ENCODE measurements at places on chromosomes 2 and 18.

DNA sequence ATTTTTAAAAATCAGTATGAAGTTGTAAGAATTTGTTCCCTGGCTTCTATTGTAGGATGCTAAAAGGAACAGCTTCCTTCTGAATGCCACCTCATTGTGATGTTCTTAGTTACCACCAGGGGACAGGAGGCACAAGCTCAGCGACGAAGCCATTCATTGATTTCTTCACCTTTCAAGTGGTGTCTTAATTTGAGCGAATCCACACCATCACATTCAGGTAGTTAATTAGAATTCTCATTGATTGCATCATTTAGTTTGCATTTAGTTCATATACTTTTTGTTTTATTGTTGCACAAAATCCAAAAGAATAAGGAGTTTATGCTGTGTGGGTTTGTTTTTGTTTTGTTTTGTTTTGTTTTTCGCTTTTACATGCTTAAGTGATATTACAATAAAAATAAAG lies 23.1 kb downstream of the CYP27C1 start:
- DNase-seq: no peak

- no peak for DNase-seq
Observed at GRCh38 chr2:32212295-32212694, 46.6 kb downstream of the SLC30A6 start.

DNA sequence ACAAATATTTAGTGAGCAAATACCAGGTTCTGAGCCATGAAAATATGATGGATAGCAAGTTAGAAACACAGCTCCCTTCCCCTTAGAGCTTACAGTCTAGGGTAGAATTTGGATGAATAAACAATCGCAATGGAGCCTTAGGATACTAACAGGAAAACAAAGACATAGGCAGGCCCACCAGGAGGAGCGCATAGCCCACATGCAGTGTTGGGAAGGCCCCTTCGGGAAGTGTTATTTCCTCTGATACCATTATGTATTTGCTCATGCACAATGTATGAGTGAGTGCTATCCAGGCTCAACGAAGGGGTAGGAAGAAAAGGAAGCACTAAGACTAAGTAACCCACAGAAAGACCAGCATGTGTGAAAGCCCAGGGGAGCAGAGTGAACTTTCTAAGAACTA lies 54.0 kb downstream of the RAB27B start:
- DNase-seq: no peak

GRCh38 chr18:8261651-8262091 lies 347.6 kb upstream of the RAB12 start:
- no peak for DNase-seq

DNA sequence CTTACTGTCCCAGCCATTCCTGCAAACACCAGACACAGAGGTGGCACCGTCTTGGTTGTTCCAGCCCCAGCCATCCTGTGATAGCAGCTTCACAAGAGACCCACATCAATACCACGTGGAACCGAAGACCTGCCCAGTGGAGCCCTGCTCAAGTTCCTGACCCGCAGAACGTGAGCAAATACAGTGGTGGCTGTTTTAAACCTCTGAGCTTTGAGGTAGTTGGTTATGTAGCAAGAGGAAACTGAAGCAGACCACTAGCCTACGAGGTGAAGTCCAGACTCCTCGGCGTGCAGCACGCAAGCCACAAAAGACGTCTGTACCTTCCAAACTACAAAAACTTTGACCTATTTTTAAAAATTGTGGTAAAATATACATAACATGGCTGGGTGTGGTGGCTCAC lies 96.1 kb upstream of the ODC1 start:
- DNase-seq: no peak

DNA sequence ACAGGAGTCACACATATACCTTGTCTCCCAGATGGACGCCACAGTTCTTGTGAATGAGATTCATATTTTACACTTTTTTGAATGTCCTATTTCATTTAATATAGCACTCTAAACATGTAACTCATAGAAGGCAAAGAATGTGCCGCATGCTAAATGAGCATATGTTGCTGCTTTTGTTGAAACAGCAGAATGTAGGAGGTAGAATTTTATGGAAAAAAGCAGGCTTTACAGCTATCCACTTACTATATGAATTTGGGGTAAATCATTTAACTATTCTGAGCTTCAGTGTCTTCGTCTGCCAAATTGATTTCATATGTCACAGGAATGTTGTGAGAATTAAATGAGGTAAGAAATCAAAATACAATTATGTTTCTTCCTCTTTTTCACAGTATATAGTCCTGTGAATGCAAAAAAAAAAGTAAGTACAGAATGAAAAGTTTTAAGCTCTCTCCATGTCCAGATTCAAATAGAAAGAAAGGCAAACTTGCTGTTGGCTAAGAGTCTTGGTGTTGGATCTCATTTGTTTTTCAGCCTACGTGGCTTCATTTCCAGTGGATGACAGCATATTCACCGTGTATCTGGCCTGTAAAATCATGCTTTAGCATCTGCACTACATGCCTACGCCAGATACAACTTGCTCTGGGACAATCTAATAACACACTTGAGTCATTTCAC lies 154.7 kb upstream of the CNTNAP5 start:
- no peak for DNase-seq

DNA sequence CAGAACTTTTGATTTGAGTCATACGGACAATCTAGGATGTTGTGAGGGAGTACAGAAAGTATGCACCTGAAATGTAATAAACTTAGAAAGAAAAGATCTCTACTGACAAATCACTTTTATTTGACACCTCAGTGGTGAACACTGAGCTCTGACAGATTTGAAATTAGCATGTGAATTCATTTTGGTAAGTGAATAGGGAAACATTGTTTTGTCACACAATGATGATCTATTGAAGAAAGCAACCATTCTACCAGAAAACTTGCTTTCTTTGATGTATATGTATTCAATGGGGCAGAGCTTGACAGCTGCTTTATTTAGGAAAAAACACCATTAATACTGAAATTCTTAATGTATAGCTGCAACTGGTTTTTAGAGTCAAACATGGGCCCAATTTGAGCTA lies 500.5 kb downstream of the CCDC85A start:
- DNase-seq: no peak

DNA sequence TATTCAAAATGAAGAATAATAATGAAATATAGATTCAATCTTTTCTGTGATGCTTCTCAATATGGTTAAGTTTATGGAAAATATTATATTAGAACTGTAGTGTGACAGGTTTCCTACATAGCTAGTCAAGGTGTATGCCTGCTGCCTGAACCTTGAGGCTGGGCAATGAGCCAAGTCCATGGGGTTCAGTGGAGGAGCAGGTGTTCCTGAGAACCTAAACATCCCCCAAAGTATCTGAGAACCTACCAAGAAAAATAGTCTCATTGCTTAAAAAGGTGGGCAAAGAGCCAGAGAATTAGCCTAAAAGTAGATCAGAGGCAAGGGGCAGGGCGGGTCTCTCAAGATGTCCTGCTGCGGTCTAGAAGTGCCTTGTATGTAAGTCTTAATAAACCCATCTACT lies 185.9 kb upstream of the SPHKAP start:
- DNase-seq: no peak

DNA sequence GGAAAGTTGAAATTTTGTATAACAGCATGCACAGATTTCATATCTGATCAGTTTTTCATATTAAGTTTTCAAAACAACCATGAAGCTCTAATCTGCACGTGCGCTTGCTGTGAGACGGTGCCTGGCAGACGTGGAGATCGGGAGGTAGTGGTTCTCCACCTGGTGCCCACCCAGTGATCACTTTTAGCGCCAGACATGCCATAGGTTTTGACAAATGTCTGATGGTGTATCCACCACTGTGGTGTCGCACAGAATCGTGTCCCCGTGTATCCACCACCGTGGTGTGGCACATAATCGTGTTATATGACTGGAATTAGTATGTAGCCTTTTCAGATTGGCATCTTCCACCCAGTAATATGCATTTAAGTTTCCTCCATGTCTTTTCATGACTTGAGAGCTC lies 40.9 kb upstream of the KCNG2 start:
- DNase-seq: no peak

GRCh38 chr2:231185050-231185725 lies 13.2 kb upstream of the ARMC9 start:
- DNase-seq: no peak

DNA sequence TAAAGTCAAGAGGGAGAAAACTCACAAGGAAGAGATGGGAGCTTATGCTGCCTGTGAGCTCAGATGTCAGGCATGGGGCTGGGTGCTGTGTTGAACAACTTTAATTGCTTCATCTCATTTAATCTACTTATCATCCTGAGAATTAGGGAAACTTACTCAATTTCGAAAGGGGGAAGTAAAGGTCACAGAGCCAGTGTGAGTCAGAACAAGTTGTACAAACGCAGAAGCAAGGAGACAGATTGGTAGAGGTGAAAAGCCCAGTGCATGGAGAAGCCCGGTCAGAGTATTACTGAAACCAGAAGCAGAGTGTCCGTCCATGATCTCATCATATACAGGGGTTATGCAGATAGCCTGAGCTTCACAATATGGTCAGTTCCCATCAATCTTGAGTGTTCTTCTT lies 281.1 kb upstream of the POU3F3 start:
- DNase-seq: no peak

DNA sequence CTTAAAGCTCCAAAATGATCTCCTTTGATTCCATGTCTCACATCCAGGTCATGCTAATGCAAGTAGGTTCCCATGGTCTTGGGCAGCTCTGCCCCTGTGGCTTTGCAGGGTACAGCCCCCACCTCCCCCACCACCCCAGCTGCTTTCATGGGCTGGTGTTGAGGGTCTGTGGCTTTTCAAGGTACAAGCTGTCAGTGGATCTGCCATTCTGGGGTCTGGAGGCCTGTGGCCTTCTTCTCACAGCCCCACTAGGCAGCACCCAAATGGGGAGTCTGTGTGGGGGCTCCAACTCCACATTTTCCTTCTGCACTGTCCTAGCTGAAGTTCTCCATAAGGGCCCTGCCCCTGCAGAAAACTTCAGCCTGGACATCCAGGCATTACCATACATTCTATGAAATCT lies 19.0 kb downstream of the SLC9A4 start:
- DNase-seq: no peak

DNA sequence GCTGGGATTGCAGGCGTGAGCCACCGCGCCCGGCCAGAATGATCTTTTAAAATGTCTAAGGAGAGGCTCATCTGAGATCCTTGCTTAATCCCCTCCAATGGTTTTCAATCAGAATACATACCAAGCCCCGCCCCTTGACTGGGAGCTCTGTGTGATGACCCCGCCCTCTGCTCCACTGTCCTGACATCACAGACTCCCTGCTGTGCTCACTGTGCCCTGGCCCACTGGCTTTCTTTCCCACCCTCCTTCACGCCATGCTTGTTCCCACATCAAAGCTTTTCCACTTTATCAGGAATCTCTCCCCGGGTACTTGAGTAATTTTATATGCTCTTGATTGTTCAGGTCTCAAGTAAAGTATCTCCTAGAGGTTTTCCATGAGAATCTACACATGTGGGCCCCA lies 762.3 kb upstream of the ID2 start:
- no peak for DNase-seq

DNA sequence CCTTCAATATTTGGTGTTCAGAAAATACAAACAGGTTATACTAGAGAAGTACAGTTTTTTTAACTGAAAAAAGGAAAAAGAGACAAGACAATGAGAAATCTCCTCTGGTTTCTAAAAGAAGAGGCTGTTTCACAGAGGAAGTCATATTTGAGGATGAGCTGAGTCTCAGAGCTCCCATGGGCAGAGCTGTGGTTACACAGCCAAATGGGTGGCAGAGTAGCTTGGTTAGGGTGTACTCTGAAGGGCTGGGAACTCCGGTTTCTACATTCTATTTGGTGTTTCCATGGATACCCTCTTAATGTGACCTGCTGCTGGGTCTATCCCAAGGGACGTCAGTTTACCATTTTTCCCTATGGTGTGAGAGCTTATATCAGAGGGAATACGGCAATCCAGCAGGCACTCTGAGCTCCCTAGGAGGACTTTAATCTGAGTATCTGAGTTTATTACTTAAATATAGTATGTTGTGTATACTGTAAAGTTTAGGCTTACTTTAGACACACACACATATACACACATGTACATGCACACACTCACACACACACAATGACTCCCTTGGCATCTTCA lies 74.2 kb downstream of the CYRIA start:
- DNase-seq: no peak

DNA sequence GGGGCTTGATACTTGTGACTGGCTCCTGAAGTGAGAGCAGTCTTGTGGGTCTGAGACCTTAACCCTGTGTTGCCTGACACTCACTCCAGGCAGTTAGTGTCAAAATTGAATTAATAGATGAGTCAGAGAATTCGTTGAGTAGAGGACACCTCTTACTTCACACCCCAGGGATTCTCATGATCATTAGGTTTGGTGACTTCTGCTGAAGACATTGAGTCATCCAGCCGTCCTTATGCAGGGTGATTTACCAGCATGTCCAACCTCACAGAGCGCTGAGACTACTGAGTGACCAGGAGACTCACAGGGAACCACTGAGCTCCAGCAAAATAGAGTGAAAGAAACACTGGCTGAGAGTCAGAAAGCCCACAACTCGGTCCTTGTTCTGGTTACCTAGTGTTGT lies 36.0 kb upstream of the EVA1A start:
- no peak for DNase-seq

DNA sequence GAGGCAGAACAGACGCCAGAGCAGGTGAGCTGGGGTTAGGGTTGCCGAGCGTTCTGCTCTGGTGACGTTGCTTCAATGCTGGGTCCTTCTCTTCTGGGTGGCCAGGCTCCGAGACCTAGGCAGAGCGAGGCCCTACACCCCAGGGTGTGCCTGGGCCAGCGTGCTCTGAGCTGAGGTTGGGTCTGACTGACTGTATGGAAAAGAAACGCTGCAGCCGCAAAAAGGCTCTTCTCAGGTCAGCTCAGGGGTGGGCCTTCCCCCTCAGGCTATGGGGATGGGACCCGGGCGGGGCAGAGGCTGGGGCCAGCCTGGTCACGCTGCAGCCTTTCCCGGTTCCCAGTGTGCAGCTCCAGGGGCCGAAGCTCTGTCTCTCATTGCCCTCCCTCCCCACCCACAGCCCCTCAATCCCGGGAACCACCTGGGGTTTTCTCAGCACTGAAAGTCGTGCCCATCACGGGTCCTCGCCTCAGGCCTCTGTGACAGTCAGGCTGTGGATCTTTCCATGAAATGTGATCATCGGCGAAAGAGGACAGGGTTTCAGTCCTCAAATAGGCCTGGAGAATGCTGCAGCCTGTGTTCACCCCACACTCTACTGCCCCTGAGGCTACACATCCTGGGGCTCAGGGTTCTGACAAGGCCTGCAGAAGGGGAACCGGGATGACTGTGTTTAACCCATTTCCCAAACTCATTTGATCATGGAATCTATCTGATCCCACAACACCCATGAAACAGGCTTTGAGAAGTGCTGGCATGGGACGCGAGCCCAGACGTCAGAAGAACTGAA lies 19.4 kb downstream of the CYP26B1 start:
- no peak for DNase-seq

GRCh38 chr2:190940454-190940853 lies 59.8 kb downstream of the GLS start:
- no peak for DNase-seq

- no peak for DNase-seq
Observed at GRCh38 chr2:229815342-229815741, 101.0 kb upstream of the DNER start.
